ENCODE measurements at places on chromosomes 6 and 20. TPM values are rescaled to one million over a fixed set of nuclear protein-coding genes. Genes with fewer than 3 reads are reported as not detected.

DNA sequence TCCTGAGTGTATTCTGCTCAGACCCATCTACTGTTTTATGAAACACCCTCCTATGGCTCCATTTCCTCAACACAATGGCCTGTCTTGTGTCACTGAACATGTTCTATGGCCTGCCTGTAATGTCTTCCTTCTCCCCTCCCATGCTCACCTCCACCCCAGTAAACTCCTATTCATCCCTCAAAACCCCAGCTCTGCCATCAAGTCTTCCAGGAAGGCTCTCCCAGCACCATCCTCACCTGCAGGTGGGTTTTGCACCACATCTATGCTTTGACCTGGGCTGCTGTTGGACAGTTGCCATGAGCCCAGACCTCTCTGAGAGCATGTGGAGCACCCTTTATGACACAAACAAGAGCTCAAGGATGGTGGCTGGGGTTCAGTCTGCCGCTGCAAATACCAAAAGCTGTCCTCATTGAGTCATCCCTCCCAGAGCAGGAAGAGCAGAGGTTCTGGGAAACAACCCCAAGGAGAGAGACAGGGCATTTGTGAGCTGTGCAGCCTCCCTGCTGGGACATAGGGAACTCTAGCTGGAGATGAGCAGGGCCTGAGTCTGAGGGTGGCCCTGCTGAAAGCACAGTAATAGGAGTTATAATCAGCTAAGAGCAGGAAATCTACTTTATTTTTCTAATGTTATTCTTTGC, 93.8 kb upstream of the CD93 start:
- no peak for DNase-seq

- DNase-seq: no peak
Measured at GRCh38 chr20:1287787-1288569, 21.9 kb downstream of the SNPH start.

GRCh38 chr6:33433544-33434191, 13.8 kb downstream of the SYNGAP1 start:
- peak; percentile 18 for DNase-seq

DNA sequence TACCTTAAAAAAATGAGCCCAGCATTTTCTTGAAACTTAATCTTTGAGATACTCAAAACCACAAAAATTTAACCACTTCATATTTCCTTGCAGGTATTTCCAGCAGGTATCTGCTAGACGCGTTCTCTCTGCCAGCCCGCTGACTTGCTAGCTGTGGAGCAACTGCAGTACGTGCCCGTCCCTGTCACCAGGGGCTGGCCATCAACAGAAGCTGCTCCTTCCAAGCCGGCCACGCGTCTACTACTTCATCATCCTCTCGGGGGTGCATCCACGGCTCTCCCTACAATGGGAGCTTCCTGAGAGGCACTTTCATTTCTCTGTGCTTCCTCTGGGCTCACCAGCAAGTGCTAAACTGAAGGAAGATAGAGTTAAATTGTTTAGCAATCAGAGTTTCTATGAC, 132.4 kb downstream of the DTNBP1 start:
- DNase-seq: no peak

DNA sequence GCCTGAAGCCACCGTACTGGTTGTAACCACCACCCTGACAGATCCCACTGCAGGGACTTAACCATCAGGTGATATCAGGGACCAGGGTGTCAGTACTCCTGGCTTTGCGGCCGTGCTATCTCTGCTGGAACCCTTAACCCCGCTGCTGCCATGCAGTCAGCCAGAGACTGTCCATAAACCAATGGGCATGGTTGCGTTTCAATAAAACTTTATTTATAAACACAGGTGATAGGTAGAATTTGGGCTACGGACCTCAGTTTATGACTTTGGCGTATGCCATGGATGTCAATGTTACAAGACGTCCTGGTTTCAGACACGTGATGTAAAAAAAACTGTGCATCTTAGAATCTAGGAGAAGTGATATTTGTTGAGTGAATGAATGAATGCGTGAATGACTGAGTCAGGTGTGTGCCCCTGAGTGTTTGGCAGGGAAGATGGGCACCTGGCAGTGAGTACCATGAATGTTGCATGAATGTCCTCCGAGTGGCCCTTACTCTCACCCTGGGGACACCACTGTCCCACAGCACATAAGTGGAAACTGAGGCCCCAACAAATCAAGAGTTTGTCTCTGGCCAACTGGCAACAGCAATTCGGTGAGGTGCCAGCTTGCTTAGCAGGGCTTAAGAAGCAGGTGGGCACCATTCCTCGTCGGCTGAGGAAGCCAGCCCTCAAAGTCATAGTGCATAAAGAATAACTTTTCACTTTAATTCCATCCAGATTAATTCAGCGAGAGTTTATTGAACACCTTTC, 64.0 kb upstream of the APCDD1L start:
- peak; percentile 14 for DNase-seq

DNA sequence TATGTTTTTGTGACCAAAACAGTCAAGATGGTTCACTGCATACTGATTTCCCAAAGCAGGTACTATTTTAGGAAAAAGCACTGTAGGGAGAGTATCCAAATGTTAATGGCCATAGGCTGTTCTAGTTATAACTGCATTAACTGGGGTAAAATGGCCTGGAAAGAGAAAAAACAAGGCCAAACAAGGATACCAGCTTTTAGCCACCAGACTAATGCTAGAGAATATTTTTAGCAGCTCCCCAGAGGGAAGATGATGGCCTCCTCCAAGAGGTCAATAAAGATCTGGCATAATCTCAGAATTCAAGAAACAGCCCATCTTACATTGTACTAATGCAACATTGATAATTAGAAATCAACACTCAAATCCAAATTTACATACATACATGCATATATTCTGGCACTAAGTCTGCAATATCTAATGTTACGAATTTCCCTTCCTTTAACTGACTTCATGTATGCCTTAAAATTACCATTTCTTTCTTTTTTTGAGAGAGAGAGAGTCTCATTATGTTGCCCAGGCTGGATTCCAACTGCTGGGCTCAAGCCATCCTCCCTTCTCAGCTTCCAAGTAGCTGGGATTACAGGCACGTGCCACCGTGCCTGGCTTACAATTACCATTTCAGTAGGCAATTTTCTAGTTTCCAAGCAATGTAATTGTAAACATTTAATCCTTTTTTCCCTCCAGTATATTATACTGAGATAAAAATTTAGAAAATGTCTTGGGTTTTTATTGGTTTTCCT, 9.3 kb downstream of the COX7A2 start:
- DNase-seq: peak; percentile 56

GRCh38 chr6:168734523-168734922, 293.5 kb downstream of the SMOC2 start:
- no peak for DNase-seq

DNA sequence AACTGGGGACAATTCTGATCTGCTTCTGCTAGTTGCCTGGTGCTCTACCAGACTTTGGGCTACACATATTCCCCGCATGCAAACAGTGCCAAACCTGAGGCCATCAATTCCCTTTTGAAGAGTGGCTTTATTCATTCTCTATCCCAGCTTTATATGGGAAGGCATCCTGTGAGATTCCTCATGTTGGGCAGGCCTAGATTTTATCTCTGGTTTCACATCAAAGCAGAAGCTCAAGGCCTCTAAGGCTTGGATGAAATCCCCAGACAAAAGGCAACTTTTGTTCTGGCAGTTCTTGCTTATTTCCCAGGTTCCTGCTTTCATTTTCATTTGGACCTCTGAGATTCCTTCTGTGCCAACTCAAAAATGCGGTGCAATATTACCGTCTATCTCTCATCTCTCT, 648.8 kb downstream of the QKI start:
- no peak for DNase-seq

DNA sequence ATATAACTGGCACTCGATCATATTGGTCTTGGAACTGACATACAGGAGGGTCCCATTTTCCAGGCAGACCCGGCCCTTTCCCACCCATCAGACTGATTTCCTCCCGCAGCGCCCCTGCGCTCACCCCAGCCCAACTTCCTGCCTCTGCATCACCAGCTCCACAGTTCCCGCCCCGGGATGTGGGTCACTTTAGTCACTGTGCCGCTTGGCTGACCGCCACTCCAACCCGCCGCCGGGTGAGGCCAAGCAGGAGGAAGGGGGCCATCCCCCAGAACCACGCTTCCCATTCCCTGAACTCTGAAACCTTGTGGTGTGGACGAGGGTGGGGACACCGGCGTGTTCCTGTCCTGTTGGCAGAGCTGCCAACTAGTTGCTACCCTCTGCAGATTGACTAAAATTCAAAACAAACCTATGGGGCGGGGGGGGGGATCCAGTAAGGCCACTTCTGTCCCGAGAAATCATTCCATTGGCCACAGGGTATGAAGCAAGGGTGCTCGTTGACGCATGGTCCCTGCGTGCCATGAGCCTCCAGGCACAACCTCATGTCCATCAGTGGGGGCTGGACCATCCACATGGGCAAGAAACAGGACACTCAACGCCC, 12.3 kb downstream of the TGM2 start:
- peak; percentile 92 for DNase-seq

DNA sequence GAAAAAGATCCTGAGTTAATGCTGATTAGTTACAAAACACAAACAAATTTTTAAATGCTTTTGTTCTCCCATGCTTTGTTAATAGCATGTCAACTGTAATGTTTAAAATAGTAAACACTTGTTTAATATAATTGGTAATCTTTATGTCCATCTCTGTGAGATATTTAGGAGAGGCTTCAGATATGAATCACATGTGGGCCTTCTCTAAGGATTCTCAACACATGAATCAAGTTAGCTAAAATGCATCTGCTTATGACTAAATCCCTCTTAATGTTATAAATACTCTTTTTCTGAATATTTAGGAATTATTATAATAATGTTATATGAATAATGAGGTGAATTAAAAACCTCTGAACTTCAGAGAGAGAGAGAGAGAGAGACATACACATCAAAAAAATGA, 345.9 kb upstream of the MANEA start:
- DNase-seq: no peak

HLA-DRB5 gene
- total RNA-seq: 21.2 TPM

STMND1 gene
- total RNA-seq: not detected

SKIC2 gene
- 30.7 TPM for total RNA-seq

ZSCAN16 gene
- 2.2 TPM for total RNA-seq

ZSCAN23 gene
- total RNA-seq: 1.3 TPM

LAMA2 gene
- 119 TPM for total RNA-seq

BPIFA2 gene
- total RNA-seq: not detected
